T-helper 2 cell treated with Interferon-gamma antibody and Interleukin-4, amounts not matched to agents 100 ng/mL and 5 ng/mL, for 36 hours (primary cell): ENCODE measurements at places on chromosomes 3 and 15. TPM values are rescaled to one million over a fixed set of nuclear protein-coding genes. Genes with fewer than 3 reads are reported as not detected.

NR2E3 gene
- total RNA-seq: not detected in 2 replicates

CCDC39 gene
- not detected in 2 replicates for total RNA-seq

PCOLCE2 gene
- total RNA-seq: not detected in 2 replicates

TM2D3 gene
- total RNA-seq: 42.9 and 47.0 TPM in 2 replicates

ITGA11 gene
- total RNA-seq: 0.64 and 1.0 TPM in 2 replicates

RARRES1 gene
- total RNA-seq: not detected in 2 replicates

TATDN2 gene
- 76.8 and 80.4 TPM in 2 replicates for total RNA-seq

PLS1 gene
- 5.5 and 6.1 TPM in 2 replicates for total RNA-seq

SLC6A11 gene
- not detected in 2 replicates for total RNA-seq

GPR149 gene
- total RNA-seq: not detected in 2 replicates

CTXN2 gene
- 0.05 TPM in 1 of 2 replicates, not detected in the other for total RNA-seq

PPP1R14D gene
- total RNA-seq: not detected in 2 replicates

PRSS50 gene
- total RNA-seq: not detected in 2 replicates

GPR160 gene
- 9.5 and 9.6 TPM in 2 replicates for total RNA-seq

DMXL2 gene
- total RNA-seq: 3.7 and 4.4 TPM in 2 replicates

C3orf20 gene
- 0.20 and 0.30 TPM in 2 replicates for total RNA-seq

GOLGA8J gene
- total RNA-seq: 0.45 TPM in 1 of 2 replicates, not detected in the other

TPRG1 gene
- 27.6 and 29.5 TPM in 2 replicates for total RNA-seq

ARHGEF26 gene
- 0.09 and 0.41 TPM in 2 replicates for total RNA-seq

GOLGB1 gene
- total RNA-seq: 33.2 and 34.5 TPM in 2 replicates

TOMM70 gene
- 43.3 and 44.9 TPM in 2 replicates for total RNA-seq

TGM4 gene
- not detected in 2 replicates for total RNA-seq

CD200R1 gene
- 12.3 and 13.1 TPM in 2 replicates for total RNA-seq

SYNM gene
- total RNA-seq: 0.68 and 0.80 TPM in 2 replicates

MINDY4B gene
- total RNA-seq: not detected in 2 replicates

GREM1 gene
- not detected in 2 replicates for total RNA-seq

COPS2 gene
- 65.6 and 67.1 TPM in 2 replicates for total RNA-seq

SLC22A13 gene
- total RNA-seq: 0.59 and 0.93 TPM in 2 replicates

GOLGA8G gene
- 0.05 TPM in 1 of 2 replicates, not detected in the other for total RNA-seq
